NCI-H510A treated with DMSO at 0.1 percent for 48 hours (cell line): ENCODE measurements at places on chromosomes 2 and 18.
A peak's percentile ranks its signal among the peaks of the same experiment; 100 is the strongest.

- no peak for DNase-seq
Observed at GRCh38 chr2:241120440-241120839, 18.4 kb upstream of the MTERF4 start.

DNA sequence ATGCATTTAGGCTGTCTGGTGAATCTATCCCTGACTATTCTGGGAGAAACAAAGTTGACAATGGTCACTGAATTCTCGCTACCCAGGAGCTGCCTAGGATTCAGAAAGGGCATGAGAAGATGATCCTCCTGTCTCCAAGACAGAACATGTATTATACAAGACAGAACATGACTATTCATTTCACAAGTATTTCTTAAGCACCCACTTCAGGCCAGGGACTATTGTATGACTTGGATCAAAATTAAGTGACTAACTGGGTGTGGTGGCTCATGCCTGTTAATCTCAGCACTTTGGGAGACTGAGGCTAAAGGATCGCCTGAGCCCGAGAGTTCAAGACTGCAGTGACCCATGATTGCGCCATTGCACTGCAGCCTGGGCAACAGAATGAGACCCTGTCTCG lies 235.8 kb upstream of the RAB12 start:
- DNase-seq = no peak

- no peak for DNase-seq
Observed at GRCh38 chr18:62827397-62827796, 112.1 kb downstream of the PHLPP1 start.

DNA sequence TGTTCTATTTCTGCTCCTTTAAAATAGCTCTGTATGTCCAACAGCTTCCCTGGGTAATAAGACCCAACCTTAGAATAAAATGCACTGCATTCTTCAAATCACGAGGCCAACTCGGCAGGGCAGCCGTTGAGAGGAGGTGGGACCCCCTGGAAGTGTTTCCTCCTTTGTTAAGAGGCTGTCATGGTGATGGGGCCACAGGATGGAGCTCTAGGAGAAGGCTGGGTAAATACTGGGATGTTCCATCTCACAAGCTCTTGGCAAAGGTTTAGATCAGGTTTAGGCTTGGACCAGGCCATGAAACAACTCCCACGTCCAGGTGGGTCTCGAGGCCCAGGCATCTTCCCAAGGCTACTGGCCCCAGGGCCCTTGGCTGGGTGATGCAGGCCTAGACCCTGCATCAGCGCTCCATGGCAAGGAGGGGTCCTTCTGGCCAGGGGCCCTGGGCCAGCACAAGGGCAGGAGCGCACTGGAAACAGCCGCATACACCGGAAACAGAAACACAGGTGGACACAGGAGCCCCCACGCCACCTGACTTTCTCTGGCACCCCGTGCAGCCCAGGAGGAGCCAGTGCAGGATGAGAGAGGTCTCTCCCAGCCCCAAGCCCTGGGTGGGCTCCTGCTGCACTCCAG lies 38.8 kb upstream of the OTOS start:
- no peak for DNase-seq

- no peak for DNase-seq
Observed at GRCh38 chr2:59339121-59339836, 1098.2 kb upstream of the FANCL start.

DNA sequence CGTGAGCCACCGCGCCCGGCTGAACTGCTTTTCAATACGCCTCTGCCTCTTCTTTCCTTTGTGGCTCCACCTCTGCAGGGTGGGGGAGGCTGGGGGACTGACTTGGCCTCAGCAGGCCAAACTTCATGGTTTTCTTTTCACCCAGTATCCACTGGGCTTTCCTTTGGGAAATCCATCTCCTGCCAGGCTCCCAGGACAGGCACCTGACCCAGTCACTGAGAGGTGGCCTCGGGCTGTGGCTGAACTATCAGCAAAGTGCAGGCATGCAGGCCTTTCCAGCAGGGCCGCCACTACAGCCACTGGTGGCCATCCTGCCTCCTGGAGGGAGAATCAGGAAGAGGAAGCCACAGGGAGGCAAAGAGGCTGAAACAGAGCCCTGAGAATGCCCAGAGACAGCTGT lies 33.4 kb upstream of the SEMA4C start:
- no peak for DNase-seq

DNA sequence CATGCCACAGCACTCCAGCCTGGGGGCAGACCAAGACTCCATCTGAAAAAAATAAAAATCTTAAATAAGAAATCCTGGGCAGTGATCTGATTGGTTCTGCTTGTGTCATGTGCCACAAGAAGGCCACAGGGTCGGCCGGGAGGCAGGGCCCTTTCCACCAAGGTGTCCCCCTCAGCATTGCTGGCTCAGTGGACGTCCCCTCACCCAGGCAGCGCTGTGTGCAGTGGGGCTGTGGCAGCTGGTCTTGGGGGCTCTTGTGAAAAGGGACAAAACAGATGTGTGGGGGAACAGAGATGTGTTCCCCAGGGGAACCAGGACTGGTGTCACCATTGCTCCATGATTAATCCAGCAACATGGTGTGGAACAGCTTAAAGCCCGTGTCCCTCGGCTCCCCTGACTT lies 60.5 kb downstream of the HS6ST1 start:
- no peak for DNase-seq

DNA sequence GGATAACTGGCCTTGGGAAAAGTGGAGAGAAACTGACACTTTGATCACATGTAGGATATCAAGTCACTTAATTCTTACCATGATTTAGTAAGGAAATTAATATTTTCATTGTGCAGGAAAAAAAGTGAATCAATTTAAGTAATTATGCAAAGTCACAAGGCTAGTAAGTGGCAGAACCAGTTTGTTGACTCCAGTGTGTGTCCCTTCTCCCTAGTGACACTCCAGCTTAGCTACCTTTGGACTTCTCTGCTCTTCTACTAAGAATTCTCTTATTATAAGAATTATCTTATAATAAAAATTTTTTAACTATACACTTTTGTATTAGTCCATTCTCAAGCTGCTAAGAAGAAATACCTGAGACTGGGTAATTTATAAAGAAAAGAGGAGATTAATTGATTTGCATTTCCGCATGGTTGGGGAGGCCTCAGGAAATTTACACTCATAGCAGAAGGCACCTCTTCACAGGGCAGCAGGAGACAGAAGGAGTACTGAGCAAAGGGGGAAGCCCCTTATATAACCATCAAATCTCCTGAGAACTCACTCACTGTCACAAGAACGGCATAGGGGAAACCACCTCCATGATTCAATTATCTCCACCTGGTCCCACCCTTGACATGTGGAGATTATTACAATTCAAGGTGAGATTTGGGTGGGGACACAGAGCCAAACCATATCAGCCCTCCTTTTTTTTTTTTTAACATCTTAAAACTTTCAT lies 13.6 kb downstream of the COL4A4 start:
- DNase-seq = peak; percentile 3

- DNase-seq = no peak
Observed at GRCh38 chr2:67076239-67076624, 320.9 kb upstream of the ETAA1 start.

GRCh38 chr18:13387855-13388548 lies 169.4 kb downstream of the LDLRAD4 start:
- no peak for DNase-seq

DNA sequence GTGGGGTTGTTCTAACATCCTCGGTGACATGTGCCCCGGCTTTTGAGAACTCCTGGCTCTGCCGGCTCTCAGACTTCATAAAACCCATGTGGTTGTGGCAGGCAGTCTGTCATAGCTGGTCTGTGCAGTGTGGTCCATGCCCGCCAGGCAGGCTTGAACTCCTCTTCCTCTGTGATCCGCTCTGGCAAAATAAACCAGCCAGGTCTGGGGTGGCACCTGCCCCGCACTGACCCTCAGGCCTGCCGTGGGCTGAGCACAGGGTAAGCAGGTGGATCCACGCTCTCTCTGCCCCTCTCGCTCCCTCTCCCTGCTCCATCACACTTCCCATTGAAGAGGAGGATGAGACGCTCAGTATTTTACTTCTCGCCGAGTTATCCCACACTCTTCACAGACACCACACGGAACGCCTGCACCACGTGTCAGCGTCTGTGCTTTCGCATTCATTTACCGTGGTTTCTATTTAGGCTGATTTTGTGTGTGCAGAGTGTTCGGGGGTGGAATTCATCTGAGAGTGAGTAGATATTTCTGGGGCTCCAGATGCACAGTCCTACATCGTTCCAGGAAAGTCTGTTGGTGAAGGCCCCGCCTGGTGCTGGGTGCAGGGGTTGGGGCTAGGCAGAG lies 56.4 kb downstream of the RTP5 start:
- DNase-seq = no peak

DNA sequence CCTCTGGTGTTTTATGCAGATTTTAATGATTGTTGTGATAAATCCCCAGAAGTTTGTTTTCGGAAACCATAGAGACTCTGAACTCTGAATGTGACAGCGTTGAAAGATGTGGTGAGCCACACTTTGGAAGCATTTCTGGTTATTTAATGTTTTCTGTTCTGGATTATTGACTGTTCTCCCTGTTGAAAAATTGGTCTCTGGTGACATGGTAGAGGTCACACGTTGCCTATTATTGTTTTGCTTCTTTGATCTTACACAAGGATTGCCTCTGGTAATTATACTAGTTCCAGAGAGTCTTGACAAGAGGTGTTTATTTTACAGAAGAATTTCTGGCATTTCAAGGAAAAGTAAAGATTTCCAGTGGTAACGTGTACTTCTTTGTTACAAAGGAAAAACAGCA lies 127.1 kb downstream of the GREB1L start:
- no peak for DNase-seq

DNA sequence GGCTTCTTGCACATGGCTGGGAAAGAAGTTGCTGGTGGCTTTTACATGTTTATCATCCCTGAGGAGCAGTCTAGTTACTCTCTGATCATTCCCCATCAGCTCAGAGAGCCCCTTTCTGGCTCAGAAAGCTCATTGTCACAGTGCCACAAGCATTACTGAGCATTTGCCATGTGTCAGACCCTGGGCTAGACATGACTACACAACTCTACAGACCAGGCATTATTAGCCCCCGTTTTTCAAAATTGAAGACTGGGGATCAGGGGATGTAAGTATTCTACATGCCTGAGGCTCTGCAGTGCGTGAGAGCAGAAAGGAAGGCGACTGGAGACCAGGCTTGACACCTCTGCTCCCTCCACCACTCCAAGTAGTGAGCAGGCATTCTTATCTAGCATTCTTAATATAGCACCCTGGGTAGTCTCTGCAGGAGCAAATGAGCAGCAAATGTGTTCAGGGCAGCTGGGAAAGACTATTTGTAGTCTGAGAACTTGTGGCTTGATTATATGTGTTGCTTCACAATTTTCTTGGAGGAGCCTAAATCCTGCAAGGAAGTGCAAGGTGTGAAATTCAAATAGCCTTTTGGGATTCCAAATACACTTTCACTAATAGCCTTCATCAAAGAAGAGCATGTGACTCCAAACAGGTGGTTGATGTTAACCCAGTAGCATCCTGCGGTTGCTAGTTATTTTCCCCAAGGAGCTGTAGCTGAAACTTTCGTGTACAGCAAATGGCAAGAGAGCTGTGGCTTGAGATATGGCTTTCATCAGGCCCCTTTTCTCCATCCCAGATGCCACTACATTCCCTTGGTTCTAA lies 143.2 kb downstream of the DDX1 start:
- no peak for DNase-seq

GRCh38 chr18:79815657-79816056 lies 17.9 kb downstream of the KCNG2 start:
- DNase-seq = no peak

GRCh38 chr18:56315363-56315762 lies 323.0 kb downstream of the TXNL1 start:
- no peak for DNase-seq

DNA sequence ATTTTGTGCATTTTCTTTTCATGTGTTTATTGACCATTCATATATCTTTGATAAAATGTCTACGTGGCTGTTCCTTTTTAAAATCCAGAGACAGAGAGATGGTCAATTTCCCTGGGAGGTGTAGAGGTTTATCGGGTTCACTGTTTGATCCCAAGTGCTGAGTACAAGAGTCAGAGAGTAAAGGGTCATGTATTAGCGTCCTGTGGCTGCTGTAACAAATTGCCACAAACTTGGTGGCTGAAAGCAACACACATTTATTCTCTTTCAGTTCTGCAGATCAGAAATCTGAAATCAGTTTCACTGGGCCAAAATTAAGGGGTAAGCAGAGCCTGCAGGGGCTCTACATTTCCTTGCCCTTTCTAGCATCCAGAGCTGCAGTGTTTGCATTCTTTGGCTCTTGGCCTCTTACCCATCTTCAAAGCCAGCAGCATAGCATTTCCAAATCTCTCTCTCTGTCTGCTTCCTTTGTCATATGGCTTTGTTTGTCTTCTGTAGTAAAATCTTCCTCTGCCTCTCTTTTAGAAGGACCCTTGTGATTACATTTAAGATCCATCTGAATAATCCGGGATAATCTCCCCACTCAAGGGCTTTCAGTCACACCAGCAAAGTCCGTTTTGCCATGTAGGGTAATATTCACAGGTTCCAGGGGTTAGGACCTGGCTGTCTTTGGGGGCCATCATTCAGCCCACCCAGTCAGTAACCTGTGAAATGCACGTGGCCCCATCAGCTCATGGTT lies 49.9 kb downstream of the TMEM17 start:
- no peak for DNase-seq

GRCh38 chr2:43701111-43701510 lies 24.9 kb upstream of the C1GALT1C1L start:
- DNase-seq = no peak

GRCh38 chr2:202096736-202097135 lies 23.7 kb downstream of the KIAA2012 start:
- DNase-seq = no peak

DNA sequence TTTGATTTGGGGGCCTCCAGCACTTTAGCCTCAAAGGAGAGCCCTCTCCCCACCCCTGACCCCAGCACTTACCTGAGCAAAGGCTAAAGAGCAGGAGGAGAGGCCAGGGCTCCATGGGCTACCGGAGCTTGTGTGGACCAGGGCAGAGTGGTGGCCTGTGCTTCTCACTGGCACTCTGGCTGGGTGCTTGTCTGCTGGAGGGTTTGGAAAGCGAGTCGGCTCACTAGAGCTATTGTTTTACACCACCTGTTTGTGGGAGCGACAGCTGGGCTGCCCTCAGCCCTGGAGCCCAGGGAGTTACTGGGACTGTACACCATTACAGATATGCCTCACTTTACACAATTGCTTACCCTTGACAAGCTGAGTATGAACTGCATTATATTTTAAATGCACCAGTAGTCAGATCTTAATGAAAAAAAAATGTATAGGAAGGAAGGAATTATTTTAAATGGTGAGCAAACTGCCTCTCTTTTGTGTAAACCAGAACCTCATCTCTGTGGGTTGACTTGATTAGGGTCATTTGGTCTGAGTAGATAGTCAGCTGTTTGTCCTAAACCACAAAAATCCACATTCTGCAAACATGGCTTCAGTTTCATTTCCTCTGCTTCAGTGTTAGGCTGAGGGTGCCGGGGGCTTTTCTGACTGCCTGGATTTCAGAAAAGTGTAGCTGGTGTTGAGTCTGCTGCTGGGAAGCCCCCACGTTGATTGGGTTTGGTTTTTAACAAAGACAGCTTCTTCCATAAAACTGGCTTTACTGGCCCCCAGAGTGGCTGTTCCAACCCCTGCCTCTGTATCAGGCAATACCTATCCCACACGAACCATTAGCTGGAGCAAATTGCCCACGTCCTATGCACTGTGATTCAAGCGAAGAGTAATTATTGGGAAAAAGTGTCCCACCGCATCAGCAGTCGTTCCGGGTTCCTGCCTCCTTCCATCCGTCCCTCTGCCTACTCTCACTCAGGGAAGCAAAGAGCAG lies at the start of gene CHRNA1:
Gene CHRNA1 (minus strand): TSS at position 193 of the 976 bp plus-strand sequence. CDS start 78 bp downstream, at position 115.
- peak; percentile 95 for DNase-seq

- DNase-seq = no peak
Observed at GRCh38 chr18:26549263-26550094, 1.1 kb upstream of the KCTD1 start.
